Glomerular endothelial cell (primary cell): ENCODE measurements at places on chromosomes 7 and 10. TPM values are rescaled to one million over a fixed set of nuclear protein-coding genes. Genes with fewer than 3 reads are reported as not detected.

Gene TMEM270
- not detected in 2 replicates for total RNA-seq

Gene HBP1
- total RNA-seq = 74.7 and 83.0 TPM in 2 replicates

Gene INA
- total RNA-seq = 3.4 and 4.3 TPM in 2 replicates

Gene MOGAT3
- total RNA-seq = not detected in 2 replicates

Gene ZNF438
- total RNA-seq = 6.9 and 9.3 TPM in 2 replicates

Gene SLC16A12
- 0.58 and 1.6 TPM in 2 replicates for total RNA-seq

Gene PDZD8
- total RNA-seq = 15.0 and 23.2 TPM in 2 replicates

Gene SPDYE11
- not detected in 2 replicates for total RNA-seq

Gene DCLRE1C
- 6.9 and 8.8 TPM in 2 replicates for total RNA-seq

Gene PRSS2
- 0.41 and 3.0 TPM in 2 replicates for total RNA-seq

Gene GCK
- 0.41 TPM in 1 of 2 replicates, not detected in the other for total RNA-seq

Gene STEAP1B
- 10.5 and 16.4 TPM in 2 replicates for total RNA-seq

- no peak for DNase-seq
These were observed 196.6 kb downstream of the TRIL start for GRCh38 chr7:28761505-28761904.

GRCh38 chr7:2022021-2022409 lies 210.7 kb downstream of the MAD1L1 start:
- DNase-seq = no peak

- DNase-seq = no peak
These were observed 56.0 kb upstream of the CTTNBP2 start for GRCh38 chr7:117929237-117929636.

DNA sequence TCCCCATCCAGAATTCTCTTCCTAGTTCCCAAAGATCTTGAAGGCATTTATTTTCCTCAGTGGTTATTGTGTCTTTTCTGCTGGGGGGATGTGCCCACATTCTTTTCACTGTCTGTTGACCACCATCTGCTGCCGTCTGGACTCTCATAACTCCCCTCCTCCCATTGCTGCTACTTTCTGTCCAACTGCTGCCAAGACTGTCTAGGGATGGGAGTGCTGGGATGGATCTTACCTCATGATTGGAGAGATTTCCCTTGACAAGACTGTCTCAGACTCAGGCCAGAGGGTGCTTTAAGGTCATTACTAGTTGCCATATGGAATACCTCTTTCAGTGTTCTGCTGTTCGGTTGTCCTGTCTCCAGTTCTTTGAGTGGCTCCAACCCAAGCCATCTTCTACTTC lies 141.6 kb downstream of the C1GALT1 start:
- no peak for DNase-seq

GRCh38 chr7:37732253-37732652 lies 48.7 kb downstream of the GPR141 start:
- DNase-seq = no peak

DNA sequence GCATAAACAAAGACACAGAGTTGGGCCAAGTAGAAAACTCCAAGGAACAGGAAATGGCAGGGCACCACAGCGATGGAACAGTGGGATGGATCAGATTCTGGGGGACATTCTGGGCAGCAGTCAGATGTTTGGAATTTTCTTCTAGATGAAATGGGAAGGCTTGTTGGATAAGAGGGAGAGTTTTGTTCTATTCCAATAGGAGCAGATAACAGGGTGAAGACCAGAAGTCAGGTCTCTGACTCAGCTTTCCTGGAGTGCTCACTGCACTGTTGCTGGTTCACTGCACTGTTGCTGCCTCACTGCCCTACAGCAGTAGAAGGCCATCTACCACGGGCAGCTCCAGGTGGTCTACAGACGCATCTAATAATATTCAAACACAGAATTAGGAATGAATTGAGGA lies 135.6 kb downstream of the ATE1 start:
- DNase-seq = peak; percentile 44

DNA sequence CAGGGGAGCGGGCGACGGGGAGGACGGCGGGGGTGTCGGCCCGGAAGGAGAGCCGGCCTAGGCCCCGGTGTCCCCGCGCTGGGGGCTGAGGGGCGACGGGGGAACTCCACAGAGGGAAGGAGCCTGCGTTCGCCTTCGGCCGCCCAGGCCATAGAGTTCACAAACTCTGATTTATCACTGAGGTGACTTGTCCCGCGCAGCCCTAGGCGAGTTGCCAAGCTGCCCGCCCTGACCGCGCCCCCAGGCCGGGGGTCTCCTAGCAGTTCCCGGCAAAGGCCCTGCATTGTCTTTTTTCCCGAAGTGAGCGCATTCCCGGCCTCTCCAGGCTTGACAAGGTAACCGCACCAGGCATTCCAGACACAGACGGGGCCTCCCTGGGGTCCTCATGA lies 2.9 kb upstream of the NKX6-2 start:
- DNase-seq = no peak

GRCh38 chr10:86636311-86636710 lies 18.0 kb upstream of the OPN4 start:
- DNase-seq = no peak

GRCh38 chr10:68633816-68634466 lies 73.8 kb downstream of the TET1 start:
- DNase-seq = no peak

GRCh38 chr7:35399840-35400239 lies 145.9 kb upstream of the TBX20 start:
- no peak for DNase-seq

DNA sequence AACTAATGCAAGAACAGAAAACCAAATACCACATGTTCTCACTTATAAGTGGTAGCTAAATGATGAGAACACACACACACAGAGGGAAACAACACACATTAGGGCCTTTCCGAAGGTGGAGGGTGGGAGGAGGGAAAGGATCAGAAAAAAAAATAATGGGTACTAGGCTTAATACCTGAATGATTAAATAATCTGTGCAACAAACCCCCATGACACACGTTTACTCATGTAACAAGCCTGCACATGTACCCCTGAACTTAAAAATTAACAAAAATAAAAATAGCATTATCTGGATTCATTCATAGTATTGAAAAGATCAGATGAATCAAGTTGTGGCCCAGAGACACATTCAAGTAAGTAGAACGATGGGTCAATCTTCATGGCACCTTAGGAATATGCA lies 159.5 kb upstream of the POT1 start:
- no peak for DNase-seq

DNA sequence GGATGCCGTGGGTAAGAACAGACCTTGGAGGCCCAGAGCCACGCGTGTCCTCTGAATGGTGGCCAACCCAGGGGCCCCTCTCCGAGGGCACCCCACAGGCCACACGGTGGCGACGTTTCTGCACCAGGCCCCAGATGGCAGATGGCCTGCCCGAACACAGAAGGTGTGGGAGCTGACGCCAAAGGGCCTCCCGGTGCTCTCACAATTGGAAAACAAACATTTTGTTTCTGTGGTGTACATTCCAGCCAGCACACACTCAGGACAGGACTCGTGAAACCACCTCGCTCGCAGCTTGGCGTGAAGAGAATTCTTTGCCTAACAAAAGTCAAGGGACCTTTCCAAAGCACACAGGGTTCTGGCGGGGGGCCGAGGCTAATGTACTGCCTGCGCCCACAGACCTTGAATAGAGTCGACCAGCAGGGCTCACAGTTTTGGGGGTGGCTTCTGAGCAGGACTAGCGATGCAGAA lies 112.1 kb downstream of the FAM53B start:
- no peak for DNase-seq

GRCh38 chr10:69873135-69873639 lies 71.5 kb downstream of the COL13A1 start:
- no peak for DNase-seq

DNA sequence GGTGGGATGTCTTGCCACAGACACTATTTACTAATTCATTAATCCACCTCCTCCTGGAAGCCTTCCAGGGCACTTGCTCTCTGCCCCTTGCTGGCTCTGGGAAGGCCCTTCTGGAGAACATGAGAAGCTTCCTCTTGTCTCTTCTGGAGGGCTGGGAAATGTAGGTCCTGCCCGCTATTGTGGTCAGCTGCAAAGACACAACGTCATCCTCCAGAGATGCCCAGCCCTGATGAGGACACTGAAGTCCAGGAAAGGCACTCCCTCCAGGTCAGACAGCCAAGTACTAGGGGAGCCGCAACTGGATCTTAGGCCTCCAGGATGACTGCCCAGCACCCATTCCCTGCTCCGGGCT lies 9.6 kb upstream of the TACR2 start:
- DNase-seq = no peak

DNA sequence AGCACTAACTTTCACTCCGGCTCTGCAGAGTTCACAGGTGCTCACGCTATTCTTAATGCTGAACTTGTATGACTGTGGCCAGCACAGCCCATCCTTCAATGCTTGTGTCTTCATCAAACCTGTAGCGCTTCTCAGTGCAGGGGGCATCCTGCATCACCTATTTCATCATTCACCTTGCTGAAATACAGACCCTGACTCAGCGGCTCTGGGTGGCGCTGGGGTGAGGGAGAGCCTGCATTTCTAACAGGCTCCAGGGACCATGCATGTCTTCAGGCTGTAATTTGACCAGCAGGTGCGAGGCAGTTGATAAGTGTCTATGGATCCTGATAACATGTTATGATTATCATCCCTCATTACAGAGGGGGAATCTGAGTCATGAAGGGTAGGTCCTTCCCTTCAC lies 89.3 kb downstream of the VOPP1 start:
- no peak for DNase-seq

- DNase-seq = no peak
These were observed 42.1 kb downstream of the WBP1L start for GRCh38 chr10:102785818-102786217.

GRCh38 chr7:50663396-50664102 lies 98.3 kb upstream of the DDC start:
- no peak for DNase-seq

DNA sequence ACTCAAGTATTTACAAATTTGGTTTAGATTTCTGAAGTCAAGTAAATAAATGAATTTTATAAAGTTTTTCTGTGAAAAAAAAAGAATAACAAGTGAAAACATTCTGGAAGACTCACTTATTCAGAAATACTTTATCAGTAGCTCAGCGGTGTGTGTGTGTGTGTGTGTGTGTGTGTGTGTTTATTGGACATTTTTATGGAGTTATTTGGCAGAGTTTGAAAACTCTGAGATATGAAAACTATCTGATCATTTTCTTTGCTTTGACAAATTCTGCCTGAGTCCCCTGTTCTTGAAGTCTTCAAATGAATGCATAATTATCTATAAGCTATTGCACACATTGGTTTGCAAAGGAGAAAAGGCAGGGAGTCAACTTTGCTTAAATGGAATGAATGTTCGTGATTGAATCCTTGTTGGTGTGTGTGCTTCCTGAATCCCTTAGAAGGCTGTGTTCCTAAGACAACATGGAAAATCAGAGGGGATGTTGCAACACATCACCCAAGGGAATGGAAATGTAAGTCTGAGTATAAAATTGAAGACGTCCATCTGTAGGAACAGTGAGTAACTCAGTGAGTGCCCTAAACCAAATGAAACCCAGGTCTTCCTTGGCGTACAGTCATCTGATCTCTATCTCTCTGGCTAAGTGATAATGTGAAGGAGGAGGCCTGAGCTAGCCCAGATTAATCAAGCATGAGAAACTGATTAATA lies 160.9 kb downstream of the REEP3 start:
- DNase-seq = no peak

DNA sequence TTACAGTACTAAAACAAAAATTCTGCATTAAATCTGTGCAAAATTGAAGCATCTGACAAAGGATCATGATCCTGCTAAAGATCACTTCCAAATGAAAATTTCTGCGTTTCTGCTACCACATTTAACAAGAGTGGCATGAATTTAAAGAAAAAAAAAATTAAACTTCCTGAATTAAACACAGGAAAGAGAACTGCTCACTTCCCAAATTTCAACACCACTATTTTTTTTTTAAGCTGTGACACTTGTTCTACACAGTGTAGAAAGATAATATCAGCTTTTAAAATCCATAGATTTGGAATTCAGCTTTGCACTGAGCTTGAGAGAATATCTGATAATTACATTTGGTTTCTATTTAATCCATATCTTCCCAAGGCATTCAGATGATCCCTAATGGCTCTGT lies 73.6 kb downstream of the EPC1 start:
- DNase-seq = no peak

DNA sequence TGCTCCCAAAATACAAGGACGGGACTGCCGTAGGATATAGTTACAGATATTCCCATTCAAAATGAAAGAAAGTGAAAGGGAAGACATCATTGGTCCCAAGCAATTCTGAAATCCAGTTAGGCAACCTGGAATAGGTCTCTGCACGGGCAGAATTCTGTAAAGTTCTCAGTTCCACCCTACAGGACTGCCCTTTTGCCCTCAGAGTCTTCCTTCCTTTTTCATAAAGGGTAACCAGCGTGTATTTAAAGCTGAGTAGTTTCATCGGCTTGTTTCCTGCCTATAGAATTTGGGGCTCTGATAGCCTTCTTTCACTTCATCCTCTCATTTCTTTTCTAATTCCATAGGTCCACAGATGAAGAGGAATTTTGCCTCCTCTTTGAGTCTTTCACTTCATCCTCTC lies 20.0 kb downstream of the COPG2 start:
- no peak for DNase-seq

- DNase-seq = no peak
These were observed 1030.0 kb downstream of the GRM8 start for GRCh38 chr7:126222782-126223181.

GRCh38 chr7:33626869-33627268 lies 278.5 kb upstream of the BMPER start:
- DNase-seq = no peak

- no peak for DNase-seq
These were observed 1.1 kb downstream of the RRP12 start for GRCh38 chr10:97399843-97400545.

GRCh38 chr7:28626624-28627262 lies 214.4 kb downstream of the CREB5 start:
- DNase-seq = no peak

- no peak for DNase-seq
These were observed 26.9 kb upstream of the DNAAF5 start for GRCh38 chr7:699476-700170.

GRCh38 chr7:36784991-36785940 lies 61.0 kb upstream of the AOAH start:
- DNase-seq = no peak

GRCh38 chr10:100656454-100656853 lies 88.9 kb upstream of the PAX2 start:
- no peak for DNase-seq

- DNase-seq = no peak
These were observed 69.4 kb upstream of the EN2 start for GRCh38 chr7:155388561-155388960.

GRCh38 chr7:150450491-150451001 lies at the start of gene GIMAP8:
TSS of gene GIMAP8 (plus strand) at chr7:150450630. CDS start at chr7:150466699, 16,069 bp downstream.
- DNase-seq = no peak

DNA sequence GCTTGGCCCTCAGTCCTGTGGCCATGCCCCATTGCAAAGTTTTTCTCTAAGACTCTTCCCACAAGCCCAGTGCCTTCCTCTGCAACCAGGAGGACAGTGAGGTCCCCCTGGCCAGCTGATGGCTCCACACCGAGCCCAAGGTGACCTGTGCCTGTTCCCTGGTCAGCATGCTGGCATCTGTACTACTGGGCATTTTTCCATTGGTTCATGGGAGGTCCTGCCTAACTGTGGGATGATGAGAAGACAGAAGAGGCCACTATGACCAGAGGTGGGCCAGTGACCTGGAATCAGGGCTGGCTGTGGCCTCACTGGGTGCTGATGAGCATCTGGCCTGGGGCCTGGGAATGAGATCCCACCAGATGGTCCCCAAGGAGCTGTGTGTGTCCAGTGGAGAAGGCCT lies 20.2 kb downstream of the CALML3 start:
- no peak for DNase-seq
